ENCODE measurements at places on chromosomes 1 and 21.
A peak's percentile ranks its signal among the peaks of the same experiment; 100 is the strongest.

- no peak for DNase-seq
These were observed 5.7 kb downstream of the KCNQ4 start for GRCh38 chr1:40789342-40789598.

GRCh38 chr1:17581389-17582123 lies 42.1 kb downstream of the ARHGEF10L start:
- DNase-seq: no peak

- peak; percentile 76 for DNase-seq
These were observed 14.9 kb downstream of the AADACL4 start for GRCh38 chr1:12658531-12659453.

DNA sequence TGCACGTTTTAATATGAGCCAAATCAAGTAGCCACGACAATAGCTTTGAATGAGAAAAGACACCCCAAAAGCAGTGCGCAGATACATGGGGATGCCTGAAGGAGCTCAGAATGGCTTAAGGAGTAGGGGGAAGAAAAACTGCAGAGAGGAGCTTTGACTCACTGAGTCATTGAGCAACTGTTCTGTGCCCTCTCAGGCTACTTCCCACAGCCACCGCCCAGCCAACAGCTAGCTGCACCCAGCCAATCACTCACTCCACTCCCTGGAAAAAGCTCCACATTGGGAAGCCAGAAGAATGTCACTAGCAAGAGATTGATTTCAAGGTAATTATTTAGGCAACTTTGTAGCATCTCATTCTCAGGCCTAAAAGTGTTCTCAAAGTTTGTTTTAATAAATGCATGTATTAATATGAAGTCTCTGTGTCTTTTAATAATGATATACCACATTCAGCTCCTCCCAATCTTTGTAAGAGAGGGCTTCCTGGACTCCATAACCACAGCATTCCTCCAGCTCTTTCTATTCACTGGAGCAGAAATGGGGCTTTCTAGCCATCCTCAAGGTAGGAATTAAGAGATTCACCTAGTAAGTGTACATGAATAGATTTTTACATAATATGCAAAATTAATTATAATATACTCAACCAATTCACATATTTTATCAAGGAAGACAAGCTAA lies 16.8 kb downstream of the DUSP10 start:
- no peak for DNase-seq

DNA sequence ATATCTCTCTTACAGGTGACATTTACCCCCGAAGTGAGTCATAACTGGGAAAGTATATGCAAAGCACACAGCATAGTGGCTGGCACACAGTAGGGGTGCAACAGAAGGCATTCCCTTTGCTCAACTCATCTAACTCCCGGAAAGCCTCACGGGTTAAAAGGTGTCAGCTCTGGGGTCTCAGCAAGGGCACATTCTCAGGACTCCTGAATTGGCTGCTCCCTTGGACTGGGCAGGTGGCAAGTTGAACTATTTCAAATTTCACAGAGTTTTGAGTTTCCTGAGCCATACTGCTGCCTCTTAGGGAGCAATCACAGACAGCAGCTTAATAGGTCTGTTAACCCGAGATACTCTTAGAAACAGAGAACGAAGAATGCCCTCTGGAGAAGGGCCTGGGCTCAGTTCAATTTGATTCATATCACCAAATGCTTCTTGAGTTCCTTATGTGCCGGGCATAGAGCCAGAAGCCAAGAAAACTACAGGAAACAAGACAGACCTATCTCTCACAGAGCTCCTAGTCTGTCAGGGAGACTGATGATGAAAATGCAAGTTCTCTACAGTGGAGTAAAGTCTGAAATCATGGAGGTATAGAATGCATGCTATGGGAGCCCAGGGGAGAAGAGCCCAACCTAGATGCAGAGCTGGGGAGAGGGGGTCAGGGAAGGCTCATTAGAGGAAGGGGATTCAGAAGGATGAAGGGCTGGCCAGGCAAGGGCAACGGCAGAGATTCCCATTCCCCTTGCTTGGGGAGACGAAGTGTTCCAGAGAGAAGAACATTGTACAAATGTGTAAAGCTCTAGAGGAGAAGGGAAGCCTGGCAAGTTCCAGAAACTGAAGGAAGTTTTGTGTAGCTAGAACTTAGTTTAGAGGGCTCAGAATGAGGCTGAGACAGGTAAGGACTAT lies 143.9 kb upstream of the HMGB4 start:
- DNase-seq: no peak

DNA sequence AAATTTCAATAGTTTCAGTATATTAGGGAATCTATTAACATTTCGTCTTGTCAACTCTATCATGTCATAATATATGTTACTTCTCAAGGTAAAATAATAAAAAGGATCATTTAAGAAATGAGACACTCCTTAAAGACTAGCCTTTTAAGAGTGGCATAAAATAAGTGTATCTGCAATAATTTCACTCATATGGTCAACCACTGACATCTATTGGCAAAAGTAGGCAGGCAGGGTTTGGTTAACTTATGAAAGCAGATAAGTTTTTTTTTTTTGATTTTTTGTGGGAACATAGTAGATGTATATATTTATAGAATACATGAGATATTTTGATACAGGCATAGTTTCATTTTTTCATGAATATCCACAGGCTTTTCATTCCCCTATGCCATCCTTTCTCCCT lies 5.5 kb upstream of the RGS21 start:
- peak; percentile 9 for DNase-seq

DNA sequence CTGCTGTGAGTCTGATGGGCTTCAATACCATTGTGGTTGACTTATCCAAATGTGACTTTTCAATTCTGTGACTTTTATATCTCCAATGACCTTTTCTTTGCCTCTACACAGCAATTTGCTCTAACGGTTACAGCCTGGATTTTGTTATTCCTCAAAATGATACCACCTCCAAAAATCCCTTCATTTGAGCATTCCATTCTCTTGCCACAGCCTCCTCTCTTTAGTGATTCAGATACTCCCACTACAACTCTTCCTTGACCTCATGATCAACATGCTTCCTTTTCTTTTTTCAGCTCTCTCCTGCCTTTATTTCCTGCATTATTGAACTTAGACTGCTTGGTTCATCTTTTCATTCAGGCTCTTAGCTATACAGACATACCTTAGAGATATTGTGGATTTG lies 16.6 kb upstream of the IL19 start:
- no peak for DNase-seq

DNA sequence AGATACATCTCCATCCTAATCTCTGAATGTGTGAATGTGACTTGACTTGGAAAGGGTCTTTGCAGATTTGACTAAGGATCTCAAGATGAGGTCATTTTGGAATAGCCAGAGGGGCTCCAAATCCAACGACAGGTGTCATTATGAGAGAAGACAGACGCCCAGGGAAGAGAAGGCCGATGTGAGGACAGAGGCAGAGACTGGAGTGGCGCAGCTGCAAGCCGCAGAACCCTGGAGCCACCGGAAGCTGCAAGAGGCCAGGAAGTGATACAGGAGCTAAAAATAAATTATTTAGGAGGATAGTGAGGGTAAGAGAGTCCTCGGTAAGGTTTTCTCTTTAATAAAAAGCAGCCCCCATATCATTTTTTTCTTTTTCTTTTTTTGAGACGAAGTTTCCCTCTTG lies 9.7 kb upstream of the AADACL4 start:
- DNase-seq: no peak

DNA sequence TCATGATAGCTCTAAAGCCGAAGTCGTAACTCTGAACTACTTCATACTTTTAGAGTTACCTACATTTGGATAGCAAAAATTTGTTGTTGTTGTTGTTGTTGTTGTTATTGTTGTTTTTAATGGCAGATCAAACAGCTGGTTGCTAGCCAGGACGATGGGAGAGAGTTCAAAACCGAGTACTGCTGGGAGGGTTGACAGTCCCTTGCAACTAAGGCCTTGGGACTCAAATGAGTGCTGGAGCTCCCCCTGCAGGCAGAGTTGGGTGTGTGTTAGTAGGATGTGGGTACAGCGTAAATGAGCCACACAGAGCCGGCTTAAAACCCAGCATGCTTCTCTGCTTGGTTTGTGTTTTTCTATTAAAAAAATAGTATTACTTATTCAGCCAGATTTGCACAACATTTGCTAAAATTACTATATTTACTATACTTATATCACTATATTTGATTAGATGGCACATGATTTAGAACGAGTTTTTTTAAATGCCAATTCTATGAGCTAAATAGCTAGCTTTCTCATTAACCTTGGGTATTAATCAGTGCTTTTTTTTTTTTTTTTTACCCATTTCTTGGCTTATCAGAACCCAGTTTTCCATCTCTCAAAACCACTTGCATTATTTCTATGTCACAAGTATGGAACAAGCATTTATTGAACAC lies 129.2 kb upstream of the SYT6 start:
- peak; percentile 66 for DNase-seq

- no peak for DNase-seq
These were observed 568.3 kb upstream of the ADAMTS5 start for GRCh38 chr21:27535188-27535587.

- DNase-seq: no peak
These were observed 92.8 kb downstream of the ITPKB start for GRCh38 chr1:226646026-226646869.

DNA sequence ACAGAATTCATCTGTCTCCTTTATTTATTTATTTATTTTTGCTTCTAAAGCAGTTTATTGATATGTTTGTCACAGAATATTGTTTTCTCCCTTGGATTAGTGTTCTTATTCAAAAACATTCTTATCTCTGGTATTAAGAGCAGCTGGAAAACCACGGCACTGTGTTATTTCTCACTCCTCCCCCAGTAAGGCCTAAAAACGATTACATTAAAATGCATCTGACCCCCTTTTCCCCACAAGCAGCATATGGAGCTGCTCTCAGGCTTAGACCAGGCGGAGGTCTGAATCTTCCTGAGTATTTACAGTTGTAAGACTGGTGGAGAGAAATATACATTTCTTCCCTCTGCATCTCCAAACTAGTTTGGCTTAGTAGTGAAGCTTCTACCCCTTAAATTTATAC lies 86.8 kb downstream of the HLX start:
- DNase-seq: no peak

DNA sequence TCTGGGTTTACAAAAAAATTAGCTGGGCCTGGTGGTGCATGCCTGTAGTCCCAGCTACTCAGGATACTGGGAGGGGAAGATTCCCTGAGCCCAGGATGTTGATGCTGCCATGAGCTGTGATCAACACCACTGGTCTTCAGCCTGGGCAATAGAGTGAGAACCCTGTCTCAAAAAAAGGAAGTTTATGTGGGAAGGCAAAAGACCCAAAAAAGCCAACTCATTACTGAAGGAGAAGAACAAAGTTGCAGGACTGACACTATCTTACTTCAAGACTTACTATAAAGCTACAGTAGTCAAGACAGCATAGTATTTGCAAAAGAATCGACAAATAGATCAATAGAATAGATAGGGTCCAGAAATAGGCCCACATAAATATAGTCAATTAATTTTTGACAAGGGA lies 9.2 kb upstream of the PTGS2 start:
- DNase-seq: no peak

- no peak for DNase-seq
These were observed 7.1 kb downstream of the CHRNB2 start for GRCh38 chr1:154574716-154575115.

DNA sequence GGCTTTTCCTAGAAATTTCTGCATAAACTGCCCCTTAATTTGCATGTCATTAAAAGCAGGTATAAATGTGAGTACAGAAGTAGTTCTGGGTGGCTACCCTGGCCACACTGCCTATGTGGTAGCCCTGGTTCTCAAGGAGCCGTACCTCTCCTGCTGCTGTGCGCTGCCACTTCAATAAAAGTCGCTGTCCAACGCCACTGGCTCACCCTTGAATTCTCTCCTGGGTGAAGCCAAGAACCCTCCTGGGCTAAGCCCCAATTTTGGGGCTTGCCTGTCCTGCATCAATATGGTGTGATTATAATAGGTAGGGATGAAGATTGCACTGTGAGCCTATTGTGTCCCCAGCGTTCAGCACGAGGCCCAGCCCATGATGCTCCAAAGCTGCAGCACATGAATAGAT lies 65.6 kb upstream of the C1orf174 start:
- no peak for DNase-seq

DNA sequence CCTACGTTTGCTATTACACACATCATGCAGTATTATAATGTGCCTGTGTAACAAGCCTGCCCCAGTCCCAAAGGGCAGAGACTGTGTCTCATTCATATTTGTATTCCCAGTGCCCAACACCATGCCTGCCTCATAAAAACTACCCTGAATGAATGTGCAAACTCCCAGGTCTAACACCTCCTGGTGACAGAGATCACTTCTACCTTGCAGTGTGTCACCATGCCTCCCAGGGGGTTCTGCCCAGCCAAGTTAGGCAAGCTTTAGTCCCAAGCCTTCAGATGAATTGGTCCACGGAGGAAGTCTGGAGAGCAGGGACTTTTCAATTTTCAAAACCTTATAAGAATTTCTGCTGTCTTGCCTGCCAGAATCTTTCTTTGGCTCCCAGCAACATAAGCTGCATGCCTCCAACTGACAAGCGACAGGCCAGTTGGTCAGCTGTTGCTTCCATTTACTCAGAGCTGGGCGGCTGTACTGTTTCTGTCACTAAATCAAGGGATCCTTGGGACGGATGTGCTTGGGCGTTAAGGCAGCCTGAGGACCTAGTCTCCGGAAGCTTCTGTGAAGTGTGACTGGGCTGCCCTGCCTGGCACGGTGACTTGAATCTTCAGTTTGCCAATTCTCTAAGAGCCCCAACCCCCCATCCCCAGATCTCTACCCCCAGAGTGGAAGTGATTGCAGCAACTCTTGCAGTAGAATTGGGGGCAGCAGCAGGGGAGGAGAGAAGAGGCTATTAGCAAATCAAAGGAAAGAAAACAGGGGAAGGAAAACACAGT lies 1.2 kb downstream of the RXRG start:
- DNase-seq: peak; percentile 18

GRCh38 chr1:21508580-21509350 lies 458 bp upstream of the ALPL start:
- no peak for DNase-seq

DNA sequence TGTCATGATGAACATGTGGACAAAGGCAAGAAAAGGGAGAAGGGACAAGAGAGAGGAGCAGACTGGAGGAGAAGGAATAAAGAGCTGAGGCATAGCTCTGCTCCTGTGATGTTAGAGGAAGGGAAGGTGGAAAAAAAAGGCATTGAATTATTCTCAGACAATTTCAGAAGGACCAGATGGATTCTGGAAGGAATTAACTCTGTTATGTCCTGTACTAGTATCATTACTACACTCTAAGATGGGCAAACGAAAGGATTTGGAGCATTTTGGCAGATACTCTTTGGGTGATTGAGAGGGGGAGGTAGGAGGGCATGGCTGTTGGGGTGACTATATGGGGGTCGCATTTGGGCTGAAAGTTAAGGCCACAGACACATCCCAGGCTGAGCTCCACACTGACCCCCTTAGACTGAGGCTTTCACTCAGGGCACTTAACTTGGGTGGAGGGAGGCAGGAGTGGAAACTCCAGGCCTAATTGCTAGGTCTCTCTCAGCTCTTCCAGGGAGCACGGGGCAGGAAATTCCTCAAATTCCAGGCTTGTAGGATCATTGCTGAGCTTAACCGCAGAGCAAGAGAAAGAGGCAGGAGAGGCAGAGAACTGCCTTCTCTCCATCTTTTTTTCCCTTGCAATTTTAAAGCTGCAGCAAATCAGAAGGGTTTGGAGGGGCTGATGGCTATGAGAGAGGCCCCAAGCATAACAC lies 25.9 kb downstream of the KIRREL1 start:
- DNase-seq: peak; percentile 93

- no peak for DNase-seq
These were observed 116.3 kb upstream of the ERG start for GRCh38 chr21:38614558-38614957.

Measured in skin of body (tissue), 3 donors.